ENCODE measurements at places on chromosomes 3 and 15.
A peak's percentile ranks its signal among the peaks of the same experiment; 100 is the strongest.

DNA sequence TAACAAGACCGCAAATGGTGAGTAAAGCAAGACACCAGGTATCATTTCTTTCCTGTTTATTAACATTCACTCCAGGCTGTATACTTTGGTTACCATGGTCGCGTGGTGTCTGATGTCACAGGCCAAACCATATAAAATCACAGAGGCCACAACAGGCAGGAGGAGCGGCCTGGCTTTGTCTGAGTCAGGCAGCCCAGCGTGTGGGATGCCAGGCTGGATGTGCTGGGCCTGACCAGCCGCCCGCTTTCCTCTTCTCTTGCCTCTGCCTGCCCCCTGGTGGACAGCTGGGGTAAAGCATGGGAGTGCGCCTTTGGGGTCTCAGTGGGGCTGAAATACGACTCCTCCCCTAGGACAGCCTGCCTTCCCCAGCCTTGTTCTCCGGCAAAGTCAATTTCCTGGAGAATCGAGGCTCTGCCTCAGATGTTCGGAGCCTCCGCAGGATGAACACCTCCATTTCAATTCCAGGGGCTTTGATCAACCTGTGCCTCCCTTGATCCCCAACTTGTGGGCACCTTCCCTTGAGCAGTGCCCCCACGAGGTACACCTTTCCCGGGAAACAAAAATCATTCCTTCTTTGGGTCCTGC lies 78.2 kb downstream of the CCNL1 start:
- DNase-seq, result peak; percentile 86

DNA sequence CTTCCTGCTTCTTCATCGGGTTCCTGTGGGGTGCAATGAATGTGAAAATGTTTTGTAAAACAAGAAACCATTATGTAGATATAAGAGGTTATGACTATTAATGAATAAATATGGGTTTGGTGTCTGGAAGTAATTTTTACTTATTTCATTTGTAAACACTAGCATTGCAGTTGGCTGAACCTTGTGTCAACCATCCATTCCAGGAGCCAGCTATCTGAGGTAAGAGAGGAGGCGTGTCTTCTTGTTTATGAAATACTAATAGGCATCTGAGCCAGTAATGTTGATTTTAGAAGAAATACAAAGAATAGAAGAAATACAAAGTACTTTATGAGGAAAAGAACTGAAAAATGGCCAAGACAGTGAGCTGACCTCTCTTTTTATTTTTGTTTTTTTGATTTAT lies 187.5 kb downstream of the LPP start:
- DNase-seq, result no peak

DNA sequence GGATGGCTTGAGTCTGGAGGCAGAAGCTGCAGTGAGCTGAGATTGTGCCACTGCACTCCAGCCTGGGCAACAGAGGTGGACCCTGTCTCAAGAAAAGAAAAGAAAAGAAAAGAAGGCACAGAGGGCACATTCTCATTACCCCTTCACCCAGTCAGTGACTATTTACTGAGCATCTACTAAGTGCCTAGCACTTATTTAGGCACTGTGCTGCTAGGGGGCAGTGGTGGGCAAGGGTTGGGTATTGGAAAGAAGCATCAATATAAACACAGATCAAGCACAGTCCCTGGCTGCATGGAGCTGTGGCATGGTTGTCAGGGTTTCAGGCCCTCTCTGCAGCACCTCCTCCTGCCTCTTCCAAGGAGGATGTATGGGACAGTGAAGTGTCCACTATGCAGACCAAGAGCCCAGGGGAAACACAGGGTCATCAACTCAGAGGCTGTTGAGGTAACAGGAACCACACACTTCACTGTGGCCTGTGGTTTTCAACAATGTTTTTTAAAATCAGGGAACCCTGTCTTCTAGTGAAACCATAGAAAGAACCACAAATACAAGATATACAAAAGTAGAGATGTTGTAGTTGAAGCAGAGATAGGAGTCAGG lies 138.5 kb downstream of the RAB11A start:
- DNase-seq, result peak; percentile 49

DNA sequence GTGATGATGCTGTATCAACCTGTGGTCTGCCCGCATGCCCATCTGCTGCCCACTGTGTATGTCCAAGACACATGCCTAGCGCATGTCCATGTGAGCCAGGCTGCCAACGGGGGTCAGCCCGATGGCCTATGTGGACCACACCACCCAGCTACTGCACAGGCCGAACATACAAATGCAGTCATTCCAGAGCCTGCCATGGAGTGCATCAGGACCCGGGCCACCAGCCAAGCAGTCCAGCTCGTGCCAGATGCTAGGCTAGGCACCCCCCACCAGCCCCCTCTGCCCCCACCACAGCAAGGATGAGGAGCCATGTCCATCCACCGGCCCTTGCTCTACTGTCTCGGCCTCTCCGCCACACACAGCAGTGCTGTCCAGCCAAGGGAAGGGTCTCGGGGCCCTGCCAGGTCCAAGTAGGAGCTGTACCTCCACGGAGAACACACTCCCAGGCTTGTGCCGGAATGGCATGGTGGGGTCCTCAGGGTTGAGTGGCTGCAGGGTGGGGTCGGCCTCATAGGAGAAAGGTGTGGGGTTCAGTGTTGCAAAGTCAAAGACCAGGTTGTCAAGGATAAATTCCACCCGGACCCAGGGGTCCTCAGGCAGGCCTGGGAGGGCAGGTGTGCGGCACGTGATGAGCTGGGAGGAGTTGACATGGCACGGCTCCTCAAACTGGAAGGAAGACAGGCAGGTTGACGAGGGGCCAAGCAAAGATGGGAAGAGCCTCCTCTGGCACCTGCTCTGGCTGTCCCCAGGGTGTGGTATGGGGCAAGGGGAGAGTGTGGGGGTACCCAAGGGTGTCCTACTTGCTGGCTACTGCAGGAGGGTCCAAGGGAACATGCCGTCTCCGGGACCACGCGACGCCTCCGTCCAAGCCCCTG lies 15.3 kb downstream of the PLXNB1 start:
- no peak for DNase-seq

GRCh38 chr3:44259404-44259803 lies 17.7 kb downstream of the TOPAZ1 start:
- DNase-seq, result no peak

DNA sequence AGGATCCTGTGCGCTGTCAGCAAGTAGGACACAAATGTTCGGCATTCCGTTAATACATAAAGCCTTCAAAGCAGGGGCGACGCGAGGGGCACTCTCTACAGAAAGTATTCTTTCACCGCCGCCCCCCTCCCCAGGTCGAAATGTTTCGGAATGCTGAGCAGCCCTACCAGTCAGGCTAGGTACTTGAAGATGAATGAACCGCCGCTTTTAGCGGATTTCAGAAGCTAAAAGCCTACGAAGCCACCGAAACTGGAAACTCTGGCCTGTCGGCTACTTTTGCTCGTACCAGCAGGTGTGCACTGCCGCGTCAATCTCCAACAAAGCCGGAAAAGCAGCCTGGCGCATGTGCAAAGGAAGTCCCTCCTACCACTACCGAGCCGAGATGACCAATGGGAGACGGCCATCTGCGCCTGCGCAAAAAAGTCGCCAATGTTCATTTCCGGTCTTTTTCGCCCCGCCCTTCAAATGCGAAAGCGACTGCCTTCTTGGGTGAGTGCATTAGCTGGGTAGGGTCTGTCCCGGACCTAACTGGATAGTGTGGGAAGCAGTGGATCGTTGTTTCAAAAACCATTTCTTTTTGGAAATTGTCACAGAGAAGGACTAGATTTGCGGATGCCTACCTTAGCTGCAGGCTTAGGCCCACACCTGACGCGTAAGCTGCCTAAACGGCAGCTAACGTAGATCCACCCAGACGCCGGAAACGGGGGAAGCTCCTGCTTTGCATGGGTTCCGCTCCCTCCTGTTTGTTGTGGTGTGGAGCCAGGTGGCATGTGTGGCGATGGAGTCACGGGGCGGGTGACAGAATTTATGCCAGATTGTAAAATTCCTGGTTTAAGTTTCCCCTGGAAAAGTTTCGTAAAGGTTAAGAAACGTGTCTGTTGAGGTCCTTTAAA lies at the start of gene WDR5B:
WDR5B (minus strand) TSS at position 301 of the 893 bp plus-strand sequence. CDS start 534 bp downstream, outside the sequence.
- peak; percentile 99 for DNase-seq

- peak; percentile 82 for DNase-seq
Observed at GRCh38 chr3:132641837-132642538, 17.6 kb downstream of the ACAD11 start.

DNA sequence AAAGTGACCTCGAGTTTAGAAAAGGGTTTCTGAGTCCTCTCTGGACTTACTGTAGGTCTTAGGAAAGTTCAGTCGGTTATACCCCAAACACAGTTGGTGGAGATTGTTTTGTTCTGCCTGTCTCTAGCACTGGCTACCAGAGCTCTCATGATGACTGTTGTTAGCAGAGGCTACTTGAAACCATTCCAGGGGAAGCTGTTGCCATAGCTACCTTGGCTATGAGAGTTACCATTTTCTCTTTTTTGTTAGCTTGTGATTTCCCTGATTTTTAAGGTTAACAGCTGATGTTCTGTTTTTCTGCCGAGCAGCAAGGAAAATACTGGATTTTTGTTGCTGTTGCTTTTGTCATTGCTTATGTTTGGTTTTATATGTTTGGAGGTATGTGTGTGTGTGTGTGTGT lies 26.7 kb downstream of the ABHD2 start:
- DNase-seq, result no peak

DNA sequence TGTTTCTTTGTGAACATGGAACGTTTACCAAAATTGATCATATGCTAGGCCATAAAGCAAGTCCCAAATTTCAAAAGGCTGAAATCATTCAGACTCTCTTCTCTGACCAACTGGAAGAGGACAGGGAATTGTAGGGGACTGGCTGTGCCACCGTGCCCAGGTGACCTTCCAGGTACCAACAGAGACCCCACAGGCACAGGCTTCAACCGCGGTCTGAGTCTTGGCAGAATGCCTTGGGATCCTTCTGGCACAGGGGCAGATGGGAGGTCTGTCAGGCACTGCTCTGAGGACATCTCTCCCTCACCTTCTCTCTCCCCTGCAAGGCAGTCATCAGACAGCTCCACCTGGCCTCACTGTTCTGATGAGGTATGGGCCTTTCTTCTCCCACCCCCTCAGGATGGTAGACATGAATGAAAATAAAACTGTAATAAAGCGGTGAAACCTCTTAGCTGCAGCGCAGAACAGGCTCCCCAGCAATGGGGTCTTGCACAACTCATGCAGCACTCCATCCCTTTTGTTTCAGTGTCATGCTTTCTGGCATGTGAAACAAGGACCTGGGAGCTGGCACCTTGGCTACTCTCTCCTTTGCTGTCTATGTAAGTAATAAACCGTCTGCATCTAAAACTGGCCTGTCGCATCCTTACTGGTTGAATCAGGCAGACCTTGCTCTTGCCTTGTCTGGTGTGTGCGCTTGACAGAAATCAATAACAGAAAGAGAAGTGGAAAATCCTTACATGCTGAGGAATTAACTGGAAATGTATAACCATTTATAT lies 289.2 kb downstream of the KLF13 start:
- DNase-seq, result no peak

DNA sequence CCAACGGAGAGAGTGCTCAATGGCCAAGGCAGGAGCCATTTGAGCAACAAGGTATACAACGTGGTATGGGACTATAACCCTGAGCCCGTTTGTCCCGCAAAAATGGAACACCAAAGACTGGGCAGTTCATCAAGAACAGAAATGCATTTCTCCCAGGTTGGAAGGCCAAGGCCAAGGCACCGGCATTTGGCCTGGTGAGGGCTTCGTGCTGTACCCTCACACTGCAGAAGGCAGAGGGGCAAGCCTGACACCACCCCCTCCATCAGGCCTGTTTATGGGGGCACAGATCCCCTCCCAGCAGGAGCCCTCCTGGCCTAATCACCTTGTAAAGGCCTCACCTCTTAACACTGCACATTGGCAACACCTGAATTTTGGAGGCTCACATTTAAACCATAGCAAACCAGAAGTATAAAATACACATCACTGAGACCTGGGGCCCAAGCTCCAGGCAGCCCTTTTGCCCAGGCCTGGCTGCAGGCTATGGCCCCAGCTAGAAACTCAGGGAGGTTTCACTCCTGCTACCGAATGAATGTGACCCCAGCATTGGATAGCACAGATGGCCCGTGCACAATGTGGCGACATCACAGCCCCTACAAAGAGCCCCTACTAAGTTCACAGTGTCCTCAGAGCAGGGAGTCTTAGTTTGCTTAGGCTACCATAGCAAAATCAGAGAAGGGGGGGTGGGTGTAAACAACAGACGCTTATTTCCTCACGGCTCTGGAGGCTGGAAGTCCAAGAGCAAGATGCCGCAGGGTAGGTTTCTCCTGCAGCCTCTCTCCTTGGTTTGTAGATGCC lies 47.1 kb downstream of the KLF15 start:
- DNase-seq, result no peak

DNA sequence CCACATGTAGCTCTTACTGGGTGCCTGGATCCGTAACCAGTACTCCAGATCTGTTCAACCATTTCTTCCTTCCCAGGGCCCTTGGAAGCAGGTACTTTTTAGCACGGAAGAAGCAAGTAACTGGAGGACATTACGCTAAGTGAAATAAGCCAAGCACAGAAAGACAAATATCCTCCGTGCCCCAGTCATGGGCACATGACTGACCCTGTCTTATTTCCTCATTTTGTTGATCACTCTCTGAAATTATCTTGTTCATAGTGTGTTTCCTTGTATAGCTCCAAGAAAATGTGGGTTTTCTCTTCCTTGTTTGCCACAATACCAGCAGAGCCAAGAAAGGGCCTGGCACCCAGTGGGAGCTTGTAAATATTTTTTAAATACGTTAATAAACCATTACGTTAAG lies 32.2 kb upstream of the MTMR14 start:
- no peak for DNase-seq

DNA sequence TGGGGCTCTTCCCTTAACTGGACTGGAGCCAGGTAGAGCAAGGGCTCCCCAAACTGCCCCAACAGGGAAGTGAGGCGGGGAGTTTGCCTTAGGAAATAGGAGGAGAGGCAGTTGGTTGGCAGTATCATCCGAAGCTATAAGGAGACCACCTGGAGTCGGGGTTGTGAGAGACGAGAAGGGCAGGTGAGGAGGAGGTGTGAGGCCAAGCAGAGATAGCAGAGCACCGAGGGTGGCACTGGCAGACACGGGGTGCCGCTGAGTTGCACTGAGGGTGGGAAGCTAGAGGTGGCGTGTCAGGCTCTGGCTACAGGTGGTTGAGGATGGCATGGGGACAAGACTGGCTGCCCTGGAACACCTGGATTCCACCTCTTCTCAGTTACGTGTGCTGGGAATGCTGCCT lies 17.2 kb downstream of the RASGRF1 start:
- no peak for DNase-seq

- no peak for DNase-seq
Observed at GRCh38 chr3:139509631-139510030, 29.9 kb downstream of the RBP1 start.

GRCh38 chr3:52268036-52268435 lies 10.4 kb downstream of the WDR82 start:
- no peak for DNase-seq

DNA sequence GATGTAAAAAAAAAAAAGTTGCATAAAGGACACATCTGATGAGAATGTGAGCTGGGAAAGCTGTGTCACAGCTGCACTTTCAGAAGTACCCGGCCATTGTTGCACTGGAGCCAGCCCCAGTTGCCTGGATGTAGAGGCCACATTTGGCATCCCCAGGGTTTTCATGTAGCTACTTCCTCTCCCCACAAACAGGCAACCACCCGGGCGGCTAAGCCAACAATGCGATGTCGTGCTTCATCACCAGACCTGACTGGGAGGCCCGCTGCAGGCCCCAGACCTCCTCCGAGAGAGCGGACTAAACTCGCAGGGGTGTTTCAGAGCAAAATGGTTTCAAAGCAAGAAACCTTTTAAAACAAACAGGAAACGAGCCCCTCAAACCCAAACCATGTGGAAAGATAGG lies 142.3 kb downstream of the TMCO5A start:
- no peak for DNase-seq

All from hematopoietic multipotent progenitor cell treated with erythropoietin and hydrocortisone succinate and interleukin-3 and kit ligand, for 6 days (in vitro differentiated cells).